ENCODE measurements at places on chromosomes 6 and 20.

DNA sequence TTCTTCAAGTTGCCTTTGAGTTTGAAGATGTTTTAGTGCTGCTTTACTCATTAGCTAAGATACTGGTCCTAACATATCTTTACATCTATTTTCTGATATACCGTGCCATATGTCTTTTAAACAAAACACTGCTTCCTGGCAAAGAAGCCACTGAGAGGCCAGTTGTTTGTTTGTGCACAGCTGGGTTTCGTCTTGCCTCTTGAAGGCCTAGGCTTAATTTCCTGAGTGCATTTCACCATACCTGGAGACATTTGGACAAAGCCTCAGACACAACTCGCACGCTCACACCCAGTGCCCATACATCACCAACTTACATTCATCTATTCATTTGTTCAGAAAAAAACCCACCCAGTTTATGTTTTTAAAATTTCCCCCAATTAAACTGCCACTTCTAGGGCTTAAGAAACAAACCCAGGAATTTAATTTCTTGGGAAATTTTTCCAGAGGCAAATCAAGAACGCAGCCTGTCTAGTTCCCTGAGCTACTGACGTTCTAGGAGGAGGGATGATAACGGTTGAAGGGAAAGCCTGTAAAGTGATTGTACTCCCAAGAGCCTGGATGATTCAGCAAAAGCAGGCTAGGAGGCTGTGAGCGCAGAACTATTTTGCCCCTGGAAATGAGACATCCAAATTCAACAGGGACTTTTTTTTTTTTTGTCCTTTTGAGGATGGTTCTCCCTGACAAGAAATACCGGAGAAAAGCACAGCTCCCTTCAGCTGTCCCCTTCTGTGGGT is 77.7 kb downstream of the OLIG3 start:
- no peak for DNase-seq

- peak; percentile 8 for DNase-seq
Measured at GRCh38 chr6:116536216-116536621, 9.3 kb downstream of the TRAPPC3L start.

DNA sequence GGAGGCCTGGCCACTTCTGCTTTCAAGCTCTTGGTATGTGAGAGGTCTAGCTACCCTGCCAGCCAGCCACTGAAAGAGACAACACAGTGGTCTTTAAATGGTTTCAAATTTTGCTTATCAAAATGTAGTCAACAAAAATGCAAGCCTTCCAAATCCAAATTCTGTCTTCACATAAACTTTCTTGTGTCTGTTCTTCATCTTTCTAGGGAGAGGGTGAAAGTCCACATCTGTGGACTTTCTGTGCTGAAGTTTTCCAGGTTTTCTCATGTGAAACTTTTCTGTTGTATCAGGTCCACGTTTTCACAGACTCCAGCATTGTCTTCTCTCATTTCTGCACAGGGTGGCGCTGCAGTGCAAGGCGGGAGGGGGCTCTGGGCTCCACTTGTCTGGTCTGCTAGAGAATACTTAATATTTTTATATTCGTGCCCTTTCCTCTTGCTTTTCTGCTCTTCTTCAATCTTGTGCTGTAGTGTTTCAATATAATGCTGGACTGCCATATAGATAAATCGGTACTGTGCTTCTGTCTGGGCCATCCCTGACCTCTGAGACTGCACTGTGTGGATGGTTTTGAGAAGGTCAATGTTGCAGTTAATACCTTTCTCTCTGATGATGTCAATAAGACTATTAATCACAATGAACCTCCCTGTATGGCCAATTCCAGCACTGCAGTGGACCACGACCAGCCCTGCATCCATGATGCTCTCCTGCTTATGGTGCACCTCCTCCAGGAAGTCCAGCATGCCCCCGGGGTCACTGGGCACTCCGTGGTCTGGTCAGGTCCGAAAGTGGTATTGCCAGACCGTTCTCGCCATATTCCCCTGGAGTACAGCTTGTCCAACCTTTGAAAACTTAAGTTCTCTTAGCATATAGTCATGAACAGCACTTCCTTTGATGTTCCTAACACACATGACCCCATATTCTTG is 161.6 kb upstream of the TNFAIP3 start:
- peak; percentile 70 for DNase-seq

DNA sequence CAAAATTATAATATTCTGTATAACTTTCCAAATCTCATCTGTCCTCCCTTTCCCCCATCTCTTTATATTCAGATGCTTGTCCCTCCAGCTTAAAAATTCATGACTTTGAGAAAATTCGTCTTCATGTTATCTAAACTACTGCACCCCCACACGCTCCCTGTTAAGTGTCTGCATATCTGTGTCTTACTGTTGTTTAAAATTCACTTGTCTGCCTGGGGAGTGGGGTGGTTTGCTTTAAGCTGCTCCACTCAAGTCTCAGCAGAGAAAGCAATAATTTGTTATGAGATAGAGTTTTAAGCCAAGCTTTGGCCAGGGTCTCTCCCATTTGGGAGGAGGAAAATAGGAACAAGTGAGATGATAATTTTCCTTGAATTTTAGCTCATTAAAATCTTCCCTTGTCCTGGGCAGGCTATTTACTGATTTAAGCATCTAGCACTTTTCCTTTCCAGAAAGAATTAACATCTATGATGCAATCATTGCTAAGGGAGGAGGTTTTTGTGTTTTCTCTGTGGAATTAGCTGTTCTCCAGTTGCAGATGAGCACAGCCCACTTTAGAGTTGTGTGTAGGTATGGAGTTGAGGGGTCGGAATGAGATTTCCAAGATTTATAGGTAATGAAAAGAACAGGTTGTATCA is 36.8 kb downstream of the MTHFD1L start:
- DNase-seq = no peak

GRCh38 chr20:63032861-63033793 is 26.4 kb upstream of the BHLHE23 start:
- no peak for DNase-seq

- no peak for DNase-seq
Measured at GRCh38 chr20:17557675-17558006, 12.2 kb upstream of the DSTN start.

DNA sequence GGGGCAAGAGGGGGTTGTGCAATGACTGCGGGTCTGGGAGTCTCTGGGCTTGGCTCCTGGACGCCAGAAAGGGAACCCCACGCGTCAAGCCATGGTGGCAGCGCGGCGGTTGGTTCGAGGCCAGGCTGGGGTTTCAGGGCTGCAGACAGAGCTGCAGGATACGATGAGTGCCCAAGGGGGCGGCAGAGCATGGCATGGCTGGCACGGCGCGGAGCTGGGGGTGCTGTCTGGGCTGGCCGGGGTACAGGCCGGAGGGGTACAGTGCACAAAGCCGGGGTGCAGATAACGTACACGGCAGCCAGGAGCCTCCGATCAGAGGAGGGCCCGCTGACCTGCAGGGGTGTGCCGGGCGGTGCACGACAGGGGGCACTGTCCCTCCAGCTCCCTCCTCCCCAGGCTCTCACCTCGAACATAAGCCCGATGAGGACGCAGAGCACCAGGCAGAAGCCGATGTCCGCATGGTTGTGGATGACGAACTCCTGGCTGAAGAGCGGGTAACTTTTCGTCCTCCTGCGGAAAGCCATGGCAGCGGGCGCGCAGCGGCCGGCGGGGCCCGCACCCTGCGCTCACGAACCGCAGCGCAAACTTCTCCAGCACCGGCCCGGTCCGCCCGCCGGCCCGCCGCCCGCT is 353 bp downstream of the TRAM2 start:
- no peak for DNase-seq

DNA sequence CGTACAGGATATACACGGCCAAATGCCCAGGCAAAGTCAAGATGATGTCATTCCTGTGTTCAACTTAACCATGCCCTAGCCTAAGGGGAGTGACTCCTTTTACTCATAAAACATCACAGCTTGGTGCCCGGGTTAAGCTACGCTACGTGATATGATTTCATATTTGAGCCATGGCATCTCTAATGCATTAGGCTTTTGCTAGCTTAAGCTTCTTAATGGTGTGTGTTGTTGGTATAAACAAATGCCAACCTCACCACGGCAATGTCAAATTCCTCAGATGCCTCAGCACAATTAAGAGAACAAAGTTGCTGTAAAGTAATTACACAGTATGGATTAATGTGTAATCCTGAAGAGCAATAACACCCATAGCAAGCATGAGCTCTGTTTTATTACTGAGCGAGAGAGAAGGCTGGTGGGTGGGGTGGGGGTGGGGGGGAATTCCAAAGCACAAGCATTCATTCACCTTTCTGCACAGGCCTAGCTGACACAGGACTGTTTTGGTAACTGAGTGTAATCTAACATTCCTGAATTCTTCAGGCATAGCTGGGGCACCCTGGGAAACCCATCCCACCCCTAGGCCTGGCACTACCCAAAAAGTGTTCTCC is 44.7 kb upstream of the CNKSR3 start:
- no peak for DNase-seq

DNA sequence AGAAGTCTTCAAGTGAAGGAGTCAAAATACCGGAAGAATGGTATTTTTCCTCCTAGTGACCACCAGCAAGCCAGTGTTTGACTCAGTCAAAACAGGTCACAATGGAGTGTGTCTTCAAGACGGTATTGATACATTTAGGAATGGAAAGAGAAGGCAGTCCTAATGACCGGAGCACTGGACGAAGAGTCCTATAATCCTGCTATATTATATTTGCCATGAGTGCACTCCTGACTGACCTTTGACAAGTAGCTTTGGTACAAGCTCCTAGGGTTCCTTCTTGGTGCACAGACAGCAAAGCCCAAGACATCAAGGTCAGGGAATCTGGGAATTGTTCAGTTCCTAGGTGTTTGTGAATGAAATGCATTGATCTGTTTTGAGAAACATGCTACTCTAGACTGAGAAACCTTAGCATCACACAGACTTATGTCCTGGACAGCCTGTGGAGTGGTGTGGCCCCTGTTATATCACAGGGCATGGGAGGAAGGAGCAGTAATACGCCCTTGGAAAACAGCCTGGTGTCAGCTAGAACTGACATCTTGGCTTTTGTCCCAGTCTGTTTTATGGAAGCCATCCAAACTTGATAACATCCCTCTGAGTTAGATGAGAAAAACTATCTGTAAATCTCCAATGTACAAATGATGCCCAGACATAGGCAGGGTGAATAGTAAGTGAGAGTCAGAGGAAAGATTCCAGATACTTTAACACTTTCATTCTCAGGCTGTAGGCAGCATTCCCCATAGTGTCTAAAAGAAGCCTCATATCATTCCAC is 18.5 kb downstream of the NOX3 start:
- DNase-seq = no peak

DNA sequence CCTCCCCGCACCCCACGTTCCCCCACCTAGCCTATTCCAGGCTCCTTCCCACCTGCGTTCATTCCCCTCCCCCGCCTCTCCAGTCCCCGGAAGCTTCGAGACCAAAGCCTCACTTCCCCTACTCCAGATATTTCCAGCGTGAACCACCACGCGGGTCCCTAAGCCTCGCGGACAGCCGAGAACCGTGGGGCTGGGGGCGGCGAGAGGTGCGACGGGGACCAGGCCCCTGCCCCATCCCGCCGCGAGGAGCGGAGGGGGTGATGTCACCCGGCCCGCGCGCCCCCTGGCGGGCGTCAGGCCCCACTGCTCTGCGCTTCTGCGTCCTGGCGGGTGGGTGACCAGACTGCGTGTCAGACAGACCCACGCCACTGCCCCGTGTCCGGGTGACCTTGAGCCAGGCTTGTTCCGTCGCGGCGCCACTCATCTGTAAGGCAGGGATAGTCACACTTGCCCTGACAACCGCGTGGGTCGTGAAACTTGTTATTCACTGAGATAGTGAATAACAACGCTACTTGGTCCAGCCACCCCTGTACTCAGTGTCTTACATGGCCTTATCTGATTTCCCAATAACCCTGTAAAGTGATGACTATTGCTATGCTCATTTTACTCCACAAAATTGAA is 9.0 kb upstream of the HSP90AB1 start:
- peak; percentile 93 for DNase-seq

GRCh38 chr6:18416341-18416679 is 29.2 kb downstream of the RNF144B start:
- no peak for DNase-seq
